ENCODE measurements at places on chromosomes 3 and 15.

DNA sequence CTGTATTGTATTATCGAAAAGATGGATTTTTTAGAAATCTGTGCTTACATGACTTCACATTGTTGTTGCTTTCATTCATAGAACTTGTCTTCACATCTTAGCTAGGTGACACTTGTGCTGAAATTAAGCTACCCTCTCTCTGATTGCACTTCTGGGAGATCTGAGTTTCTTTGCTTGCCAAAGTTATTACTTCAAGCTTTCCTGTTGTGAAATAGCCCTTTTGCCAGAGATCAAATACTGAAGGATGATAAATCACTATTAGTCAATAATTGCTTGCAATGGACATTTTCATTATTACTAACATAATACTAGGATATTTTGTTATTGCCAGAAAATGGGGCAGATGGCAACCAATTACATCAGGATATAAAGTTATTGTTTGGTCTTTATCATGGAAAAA lies 34.7 kb downstream of the PIK3CA start:
- DNase-seq, result no peak

- DNase-seq, result no peak
These were observed 26.2 kb downstream of the ARPP21 start for GRCh38 chr3:35665390-35666055.

GRCh38 chr3:169771497-169772304 lies 1.5 kb upstream of the MYNN start:
- peak; percentile 41 for DNase-seq

DNA sequence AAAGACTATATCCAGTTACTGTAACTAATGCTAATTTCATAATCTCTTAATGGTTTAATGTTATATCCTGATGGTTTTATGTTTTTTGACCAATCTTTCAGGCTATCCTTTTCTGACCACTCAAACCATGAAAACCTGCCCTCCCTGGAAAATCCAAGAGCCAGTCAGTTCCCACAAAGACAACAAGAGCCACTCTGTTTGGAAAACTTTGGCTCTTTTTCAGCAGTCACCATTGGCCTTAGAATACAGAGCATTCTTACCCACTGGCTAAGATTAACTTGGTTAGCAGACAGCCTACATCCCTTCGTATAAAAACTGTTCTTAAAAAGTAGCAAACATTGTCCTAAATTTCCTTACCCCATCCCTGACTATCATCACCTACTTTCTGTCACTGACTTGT lies 32.9 kb downstream of the ALCAM start:
- DNase-seq, result no peak

GRCh38 chr15:76168237-76168984 lies 108.6 kb downstream of the TMEM266 start:
- DNase-seq, result no peak

GRCh38 chr3:76267851-76268380 lies 482.6 kb upstream of the ZNF717 start:
- DNase-seq, result no peak

DNA sequence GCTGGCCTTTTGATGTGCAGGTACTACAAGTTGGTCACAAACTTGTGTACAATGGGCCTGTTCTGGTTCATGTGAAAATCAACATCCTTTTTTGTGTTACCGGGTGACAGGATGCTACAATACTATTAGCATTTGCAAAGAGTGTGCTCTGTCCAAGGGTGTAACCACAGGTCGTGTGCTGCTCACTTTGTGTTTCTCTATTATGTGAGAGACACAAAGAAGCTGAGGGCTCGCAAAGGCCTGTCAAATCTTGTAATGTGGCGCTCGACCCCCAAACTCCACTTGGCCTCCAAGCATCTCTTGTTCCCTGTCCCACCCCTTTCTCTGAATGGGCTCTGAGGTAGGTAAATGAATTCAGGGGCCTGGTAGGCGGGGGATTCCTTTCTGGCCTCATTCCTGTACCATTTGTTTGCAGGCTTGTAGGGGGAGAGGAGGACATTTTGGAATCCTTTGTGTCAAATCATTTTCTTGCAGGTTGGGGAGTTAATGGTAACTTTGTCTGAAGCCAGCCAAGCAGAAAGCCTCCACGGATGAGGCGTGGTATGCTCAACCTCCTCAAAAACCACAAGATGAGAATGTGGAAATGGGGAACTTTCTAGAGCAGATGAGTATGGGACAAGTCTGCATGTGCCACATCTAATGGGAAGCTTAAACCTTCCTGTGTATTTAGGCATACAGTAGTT lies 109.1 kb downstream of the OPA1 start:
- no peak for DNase-seq

DNA sequence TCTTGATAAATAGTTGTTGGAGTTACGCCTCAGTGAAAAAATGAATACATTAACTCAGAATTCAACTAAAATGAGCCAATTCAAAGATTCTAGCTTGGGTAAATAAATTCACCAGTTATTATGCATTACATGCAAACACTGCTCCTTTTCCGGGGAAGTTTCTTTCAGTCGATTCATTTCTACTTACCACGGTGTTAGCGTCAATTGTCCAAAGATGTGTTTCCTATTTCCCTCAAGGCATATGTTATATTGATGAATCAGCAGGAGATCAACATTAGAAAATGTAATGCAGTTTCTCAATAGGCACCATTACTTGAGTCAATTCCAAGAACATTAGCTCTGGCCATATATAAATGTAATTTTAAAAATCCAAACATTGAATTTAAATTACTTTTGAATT lies 517.7 kb downstream of the OTOL1 start:
- DNase-seq, result no peak

All from T-helper 22 cell (primary cell).